ENCODE measurements at places on chromosomes 13 and 19.

DNA sequence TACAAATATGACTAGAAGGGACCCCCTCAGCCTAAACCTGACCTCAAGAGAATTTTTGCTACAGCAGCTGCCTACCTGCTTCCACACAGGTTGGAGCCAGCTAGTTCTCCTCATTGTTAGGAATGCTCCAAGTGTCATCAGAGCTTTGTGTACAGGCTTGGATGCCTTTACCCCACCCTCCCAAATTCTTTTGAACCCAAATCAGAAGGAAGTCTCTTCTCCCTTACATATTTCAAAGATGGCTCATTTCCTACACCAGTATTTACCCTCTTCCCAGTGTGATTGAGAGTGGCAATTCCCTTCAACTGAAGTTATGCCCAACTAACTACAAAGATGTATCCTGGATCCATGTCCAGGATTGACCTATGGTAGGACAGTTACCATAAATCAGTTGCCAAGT, 323.2 kb downstream of the OXGR1 start:
- DNase-seq: no peak

GRCh38 chr13:113920606-113921286, 53.1 kb downstream of the C13orf46 start:
- DNase-seq: no peak

DNA sequence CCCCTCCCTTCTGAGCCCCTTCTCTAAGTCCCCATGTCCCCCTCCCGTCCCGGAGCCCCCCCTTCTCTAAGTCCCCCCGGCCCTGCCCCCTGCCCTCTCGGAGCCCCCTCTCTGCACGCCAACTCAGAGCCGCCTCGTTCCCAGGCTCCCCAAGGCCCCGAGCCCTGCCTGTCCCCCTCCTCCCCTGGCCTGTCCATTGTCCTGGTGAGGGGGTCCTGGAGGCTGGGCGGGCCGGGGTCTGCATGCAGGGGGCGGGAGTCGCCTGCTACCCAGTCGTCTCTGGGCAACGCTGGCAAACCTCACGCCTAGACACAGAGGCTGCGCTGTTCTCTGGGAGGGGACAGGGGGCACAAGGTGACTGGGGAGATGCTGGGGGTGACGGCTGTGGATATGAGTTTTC, 39.2 kb upstream of the SEMA6B start:
- DNase-seq: no peak

GRCh38 chr19:42216653-42217519, 591 bp downstream of the DEDD2 start:
- DNase-seq: no peak

- DNase-seq: no peak
Observed at GRCh38 chr19:51448411-51449016, 9.7 kb downstream of the SIGLEC8 start.

DNA sequence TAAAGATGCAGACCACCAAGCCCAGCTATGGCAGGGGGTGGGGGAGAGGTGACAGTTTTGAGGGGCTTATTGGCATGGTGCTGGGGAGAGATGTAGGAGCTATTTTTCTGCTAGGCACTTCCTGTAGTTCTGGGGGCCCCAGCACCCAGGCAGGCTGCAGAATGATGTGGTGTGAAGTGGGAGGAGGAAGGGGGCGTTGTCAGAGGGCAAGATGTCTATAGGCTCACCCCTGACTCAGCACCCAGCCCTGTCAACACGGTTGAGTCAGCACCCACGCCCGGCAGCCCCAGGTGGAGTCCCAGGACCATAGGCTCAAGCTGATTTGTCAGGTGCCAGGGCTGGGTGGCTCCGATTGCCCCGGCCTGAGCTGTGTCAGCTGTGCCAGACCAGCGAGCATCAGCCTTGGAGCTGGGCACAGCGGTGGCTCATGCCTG, 5.8 kb downstream of the KLF2 start:
- DNase-seq: no peak

GRCh38 chr19:48102870-48103751, 7.5 kb downstream of the PLA2G4C start:
- DNase-seq: peak; percentile 45

GRCh38 chr13:27174766-27175455, 3.3 kb upstream of the USP12 start:
- DNase-seq: no peak

GRCh38 chr13:44576351-44577235, 463 bp upstream of the TSC22D1 start:
- no peak for DNase-seq

DNA sequence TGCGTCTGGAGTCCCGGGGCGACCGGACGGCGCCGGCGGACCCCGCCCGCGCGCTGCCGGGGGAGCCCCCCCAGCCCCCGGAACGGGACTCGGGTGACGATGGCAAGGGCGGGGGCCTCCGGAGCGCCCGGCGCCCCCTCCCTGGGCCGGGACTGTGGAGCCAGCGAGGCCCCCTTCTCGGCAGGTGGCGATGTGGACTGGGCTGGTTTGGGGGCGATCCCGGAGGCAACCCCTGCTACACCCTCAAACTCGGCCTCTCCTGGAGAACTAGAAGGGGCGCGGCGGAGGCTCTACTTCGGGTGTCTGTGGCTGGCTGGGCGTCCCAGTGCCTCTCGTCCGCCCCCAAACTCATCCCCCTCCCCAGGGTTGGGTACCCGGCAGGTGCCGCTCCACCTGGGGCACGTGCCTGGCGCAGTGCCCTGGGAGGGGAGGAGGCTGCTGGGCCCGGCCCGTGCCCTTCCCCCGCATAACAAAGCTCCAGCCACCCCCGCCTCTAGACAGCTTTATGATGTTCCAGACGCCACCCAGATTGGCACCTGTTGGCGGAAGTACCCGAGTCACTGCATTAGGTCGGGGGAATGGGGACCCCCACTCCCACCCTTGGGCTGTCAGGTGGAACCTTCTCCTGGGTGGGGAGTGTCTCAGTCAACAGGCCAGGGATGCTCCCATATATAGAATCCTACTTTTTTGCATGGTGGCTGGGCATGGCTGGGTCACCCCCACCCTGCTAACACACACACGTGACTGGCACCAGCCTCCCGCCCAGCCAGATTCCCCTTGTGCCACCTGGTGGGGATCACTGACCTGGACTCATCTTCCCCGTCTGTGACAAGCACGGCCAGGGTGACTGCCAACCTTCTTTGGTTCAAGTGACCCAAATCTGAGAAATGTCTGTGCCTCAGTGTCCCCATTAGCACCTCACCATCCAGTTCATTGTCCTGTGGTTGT, 722 bp downstream of the PKN1 start:
- no peak for DNase-seq

- DNase-seq: no peak
Observed at GRCh38 chr19:41774515-41774980, 19.2 kb downstream of the CEACAM6 start.

GRCh38 chr19:31253526-31254179, 95.6 kb downstream of the TSHZ3 start:
- DNase-seq: no peak

GRCh38 chr13:68697551-68697950, 1410.1 kb upstream of the ATXN8OS start:
- DNase-seq: peak; percentile 18

GRCh38 chr13:68128297-68128915, 898.3 kb upstream of the PCDH9 start:
- no peak for DNase-seq

DNA sequence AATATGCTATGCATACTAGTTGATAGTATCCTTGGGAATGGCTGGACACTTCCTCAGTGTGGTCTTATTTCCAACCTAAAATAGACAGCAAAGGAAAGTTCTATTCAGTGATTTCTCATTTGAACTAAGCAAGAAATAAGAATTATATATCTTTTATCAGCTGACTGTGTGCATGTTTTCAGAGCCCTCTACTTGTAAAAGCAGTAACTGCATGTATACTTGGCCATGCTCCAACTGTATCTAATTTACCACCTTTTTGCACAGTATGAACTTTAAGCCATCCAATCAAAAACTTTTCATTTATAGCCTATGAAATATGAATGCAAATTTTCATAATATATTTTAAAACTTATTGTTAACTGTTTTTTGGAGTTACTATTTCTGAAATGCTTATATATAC, 136.4 kb upstream of the PCDH9 start:
- peak; percentile 7 for DNase-seq

GRCh38 chr19:18000915-18001776, 6.8 kb upstream of the ARRDC2 start:
- peak; percentile 62 for DNase-seq

DNA sequence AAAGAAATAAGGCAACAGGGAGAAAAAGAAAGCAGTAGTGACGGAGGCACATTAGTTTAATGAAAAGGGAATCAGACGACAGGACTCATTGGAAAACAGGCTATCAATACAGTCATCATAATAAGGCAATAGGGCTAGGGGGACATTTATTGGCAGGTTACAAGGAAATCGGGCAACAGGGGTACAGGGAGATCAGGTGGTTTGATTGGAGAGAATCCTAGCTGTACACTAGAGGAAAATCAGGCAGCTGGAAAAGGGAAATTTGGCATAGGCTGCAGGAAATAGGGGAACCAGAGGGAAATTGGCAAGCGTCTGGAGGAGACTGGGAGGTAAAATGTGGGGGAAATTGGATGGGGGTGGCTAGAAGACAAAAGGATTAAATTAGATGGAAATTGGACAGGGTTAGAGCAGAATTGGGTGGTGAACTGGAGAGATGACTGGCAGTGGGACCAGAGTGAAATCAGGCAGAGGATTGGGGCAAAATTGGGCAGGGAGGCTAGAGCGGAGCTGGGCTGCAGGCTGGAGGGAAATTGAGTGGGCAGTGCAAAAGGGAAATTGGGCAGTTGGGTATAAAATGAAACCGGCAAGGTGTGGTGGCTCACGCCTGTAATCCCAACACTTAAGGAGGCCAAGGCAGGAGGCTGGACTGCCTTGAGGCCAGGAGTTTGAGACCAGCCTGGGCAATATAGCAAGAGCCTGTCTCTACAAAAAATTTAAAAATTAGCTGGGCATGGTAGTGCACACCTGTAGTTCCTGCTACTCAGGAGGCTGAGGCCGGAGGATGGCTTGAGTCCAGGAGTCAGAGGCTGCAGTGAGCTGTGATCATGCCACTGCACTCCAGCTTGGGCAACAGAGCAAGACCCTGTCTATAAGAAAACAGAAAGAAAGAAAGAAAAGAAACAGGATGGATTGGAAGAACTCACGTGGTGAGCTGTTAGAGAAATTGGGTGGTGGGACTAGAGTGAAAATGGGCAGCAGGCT, 7.4 kb downstream of the LRFN3 start:
- DNase-seq: no peak

DNA sequence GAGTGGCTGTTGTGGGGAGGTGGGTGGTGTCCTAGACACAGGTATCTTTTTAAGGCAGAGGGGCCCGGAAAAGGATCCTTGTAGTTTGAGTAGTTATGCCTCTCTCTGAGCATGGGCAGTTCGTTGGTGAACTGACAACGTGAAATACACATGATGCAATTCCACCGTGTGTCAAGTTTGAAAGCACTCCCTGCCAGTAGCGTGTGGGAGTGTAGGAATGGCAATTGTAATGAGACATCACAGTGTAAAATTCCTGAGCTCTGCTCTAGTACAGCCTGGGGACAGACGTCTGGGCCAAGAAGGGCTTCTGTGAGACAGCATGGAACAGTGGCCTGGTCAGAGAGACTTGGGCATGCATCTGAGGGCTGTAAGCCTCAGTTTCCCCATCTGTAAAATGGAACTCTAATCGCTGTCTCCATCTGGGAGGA, 10.4 kb upstream of the ASF1B start:
- no peak for DNase-seq

DNA sequence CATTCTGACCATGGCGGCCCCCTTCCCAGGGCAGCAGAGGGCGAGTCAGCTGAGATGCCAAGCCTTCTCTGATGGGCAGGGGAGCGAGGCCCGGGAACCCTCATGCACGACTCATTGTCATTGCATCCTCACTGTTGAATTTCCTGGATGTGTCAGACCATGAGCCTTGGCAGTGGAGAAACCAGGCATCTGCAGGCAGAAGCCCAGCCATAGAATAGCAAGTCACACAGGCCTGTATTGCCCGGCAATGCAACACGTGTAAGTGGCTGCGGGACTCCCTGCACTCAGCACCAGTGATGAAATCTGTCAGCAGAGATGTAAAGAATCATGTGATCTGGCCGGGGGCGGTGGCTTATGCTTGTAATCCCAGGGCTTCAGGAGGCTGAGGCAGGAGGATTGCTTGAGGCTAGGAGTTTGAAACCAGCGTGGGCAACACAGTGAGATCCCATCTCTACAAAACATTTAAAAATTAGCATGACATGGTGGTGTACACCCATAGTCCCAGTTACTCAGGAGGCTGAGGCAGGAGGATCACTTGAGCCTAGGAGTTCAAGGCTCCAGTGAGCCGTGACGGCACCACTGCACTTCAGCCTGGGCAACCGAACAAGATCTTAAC, 199.7 kb downstream of the KATNAL1 start:
- DNase-seq: no peak

DNA sequence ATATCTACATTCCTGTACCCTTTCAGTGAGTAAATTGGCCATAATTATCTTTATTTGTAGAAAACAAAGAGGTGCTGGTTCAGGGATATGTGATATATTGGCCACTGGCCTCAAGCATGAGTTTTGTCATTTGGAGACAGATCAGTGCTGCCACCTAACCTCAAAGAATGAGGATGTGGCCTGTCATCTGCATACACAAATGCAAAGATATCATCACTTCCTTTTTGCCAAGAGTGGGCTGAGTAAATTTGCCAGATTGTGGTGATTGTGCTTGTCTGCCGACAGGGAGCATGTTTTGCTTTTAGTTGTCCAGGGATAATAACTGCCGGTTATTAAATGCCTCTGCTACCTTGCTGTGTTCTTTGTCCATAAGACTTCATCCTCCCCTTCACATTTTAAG, 44.2 kb downstream of the WASF3 start:
- peak; percentile 1 for DNase-seq

- DNase-seq: peak; percentile 90
Observed at GRCh38 chr19:4759388-4760284, 31.9 kb upstream of the FEM1A start.

DNA sequence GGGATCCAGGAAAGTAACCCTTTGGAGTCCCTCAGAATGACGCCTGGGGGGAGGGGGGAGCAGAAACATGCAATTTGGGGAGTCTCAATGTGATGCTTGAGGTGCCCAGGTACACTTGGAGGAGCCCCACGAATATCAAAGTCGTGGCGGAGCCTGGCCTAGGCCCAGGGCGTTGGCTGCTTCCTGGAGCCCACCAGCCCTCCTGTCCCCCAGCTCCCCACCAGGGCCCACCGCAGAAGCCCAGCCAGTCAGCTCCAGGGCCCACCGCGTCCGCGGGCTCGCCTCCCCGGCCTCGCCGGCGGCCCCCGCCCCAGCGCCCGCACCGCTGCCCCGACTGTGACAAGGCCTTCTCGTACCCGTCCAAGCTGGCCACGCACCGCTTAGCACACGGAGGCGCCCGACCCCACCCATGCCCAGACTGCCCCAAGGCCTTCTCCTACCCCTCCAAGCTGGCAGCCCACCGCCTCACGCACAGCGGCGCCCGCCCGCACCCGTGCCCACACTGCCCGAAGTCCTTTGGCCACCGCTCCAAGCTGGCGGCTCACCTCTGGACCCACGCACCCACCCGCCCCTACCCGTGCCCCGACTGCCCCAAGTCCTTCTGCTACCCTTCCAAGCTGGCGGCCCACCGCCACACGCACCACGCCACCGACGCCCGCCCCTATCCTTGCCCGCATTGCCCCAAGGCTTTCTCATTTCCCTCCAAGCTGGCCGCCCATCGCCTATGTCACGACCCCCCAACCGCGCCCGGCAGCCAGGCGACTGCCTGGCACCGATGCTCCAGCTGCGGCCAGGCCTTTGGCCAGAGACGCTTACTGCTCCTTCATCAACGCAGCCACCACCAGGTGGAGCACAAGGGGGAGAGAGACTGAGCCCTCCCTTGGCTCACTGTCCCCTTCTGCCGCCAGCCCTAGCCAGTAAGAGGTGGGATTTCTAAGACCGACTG, 2.1 kb downstream of the ZNF575 start:
- DNase-seq: no peak

- no peak for DNase-seq
Observed at GRCh38 chr19:7859831-7860713, 14.1 kb downstream of the PRR36 start.
